ENCODE measurements at places on chromosomes 3 and 15. TPM values are rescaled to one million over a fixed set of nuclear protein-coding genes. Genes with fewer than 3 reads are reported as not detected.

- no peaks in the 10 kb centered on the region for H3K27me3 ChIP-seq
- peaks cover 17% of the 10 kb centered on the region for H3K4me1 ChIP-seq
- DNase-seq, result no peak
- H3K36me3 ChIP-seq, result no peaks in the 10 kb centered on the region
- H3K4me3 ChIP-seq, result no peak overlapping the region
These were observed 20.0 kb downstream of the BOC start for GRCh38 chr3:113231391-113231790.

- no peaks in the 10 kb centered on the region for H3K36me3 ChIP-seq
- no peak overlapping the region for H3K27ac ChIP-seq
- DNase-seq, result no peak
- no peaks in the 10 kb centered on the region for H3K4me1 ChIP-seq
- no peak overlapping the region for H3K4me3 ChIP-seq
These were observed 703.0 kb downstream of the PLOD2 start for GRCh38 chr3:145457825-145458552.

The MORC1 gene
- total RNA-seq, result not detected

The SLCO2A1 gene
- total RNA-seq, result 0.10 TPM
